NCI-H524 (cell line): ENCODE measurements at places on chromosomes 6 and 20.

- peak; percentile 75 for DNase-seq
Observed at GRCh38 chr6:68990317-68990716, 355.2 kb downstream of the ADGRB3 start.

DNA sequence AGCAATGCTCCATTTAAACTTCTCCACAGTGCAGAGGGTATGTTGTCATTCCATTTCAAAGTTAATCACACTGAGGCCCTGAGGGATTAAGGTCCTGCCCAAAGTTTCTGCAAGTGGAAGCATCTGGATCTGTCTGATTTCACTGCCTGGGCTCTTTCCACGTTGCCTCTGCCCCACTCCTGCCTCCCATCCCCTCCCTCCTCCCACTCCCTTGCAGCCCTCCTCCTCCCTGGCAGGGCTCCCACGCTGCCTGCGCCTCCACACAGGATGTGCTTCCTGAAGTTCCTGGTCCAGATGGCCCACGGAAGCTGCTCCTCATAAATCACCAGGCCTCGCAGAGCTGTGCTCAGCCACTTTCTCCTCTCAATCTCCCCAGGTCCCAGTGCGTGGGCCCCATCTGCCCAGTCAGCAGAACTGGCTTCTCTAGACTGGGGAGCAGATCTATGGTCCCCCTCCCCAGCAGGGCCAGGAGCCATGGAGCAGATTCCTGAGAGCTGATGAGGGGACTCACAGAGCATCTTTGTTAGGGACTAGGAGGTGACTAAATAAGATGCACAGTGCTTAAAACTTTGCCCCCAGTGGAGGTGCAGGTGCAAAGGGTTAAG, 65.4 kb upstream of the MAFB start:
- DNase-seq, result no peak

DNA sequence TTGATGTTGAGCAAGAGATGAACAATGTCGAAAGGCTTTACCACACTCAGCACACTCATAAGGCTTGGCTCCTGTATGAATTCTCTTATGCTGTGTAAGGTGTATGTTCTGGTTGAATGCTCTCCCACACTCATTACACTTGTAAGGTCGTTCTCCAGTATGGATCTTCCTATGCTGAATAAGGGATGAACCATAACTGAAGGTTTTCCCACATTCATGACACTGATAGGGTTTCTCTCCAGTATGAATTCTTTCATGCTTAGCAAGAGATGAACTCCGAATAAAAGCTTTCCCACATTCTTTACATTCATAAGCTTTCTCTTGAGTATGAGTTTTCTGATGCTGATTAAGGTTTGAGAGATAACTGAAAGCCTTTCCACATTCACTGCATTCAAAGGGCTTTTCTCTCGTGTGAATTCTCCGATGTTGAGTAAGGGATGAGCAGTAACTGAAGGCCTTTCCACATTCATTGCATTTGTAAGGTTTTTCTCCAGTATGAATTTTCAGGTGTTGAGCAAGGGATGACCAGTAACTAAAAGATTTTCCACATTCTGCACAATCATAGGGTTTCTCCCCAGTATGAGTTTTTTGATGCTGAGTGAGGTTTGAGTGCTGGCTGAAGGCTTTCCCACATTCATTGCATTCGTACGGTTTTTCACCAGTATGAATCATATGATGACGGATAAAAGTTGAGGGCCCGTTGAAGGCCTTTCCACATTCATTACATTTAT, 21.1 kb downstream of the ZNF184 start:
- DNase-seq, result no peak

GRCh38 chr6:4624726-4625125, 151.5 kb upstream of the CDYL start:
- DNase-seq, result no peak

DNA sequence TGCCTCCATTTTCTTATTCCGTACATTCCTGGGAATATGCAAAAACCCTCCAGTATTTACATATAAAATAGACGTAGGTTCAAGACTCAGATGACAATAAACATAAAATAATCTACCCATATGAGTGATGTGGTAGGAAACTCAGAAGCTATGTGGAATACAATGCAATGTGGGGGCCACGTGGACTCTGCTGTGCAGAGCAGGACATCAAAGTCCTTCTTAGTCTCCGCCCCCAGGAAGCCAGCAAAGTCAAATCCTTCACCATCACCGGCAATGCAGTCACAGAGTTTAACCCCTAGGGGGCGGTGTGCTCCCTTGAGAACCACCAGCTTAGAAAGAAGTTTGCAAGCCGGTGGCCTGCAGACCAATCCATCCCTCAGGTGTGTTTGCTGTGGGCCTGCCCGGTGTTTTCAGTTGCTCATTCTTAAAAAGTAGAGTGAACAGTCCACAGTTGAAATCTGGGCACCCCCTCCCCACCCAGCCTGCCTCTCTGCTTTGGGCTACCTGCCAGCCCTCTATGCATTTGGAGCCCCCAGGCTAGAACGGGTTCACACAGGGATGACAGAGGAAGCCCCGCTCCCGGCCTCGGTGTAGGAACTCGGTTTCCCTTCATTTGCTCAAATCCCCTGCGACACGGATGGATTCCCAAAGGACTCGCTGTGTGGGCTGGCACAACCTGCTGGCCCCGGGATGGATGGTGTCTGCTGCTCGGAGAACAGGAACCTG, 59.9 kb downstream of the SULF2 start:
- DNase-seq, result peak; percentile 74

DNA sequence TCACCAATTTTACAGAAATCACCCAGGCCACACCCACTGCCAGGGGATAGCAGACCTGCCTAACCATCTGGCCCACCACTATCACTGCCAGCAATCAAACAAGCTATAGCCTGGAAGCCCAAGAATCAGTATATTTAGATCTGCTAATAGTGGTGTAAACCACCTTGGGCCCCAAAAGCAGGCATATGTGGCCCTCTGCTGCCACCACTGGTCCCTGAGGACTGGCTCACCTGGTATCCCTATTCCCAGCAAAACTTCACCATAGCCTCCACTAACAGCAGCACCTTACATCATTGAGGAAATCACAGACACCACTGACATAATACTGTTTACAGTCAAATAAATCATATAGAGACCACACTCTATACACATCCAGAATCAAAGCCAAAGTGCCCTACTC, 880.4 kb upstream of the MAN1A1 start:
- no peak for DNase-seq

GRCh38 chr20:40010483-40010882, 678.6 kb downstream of the MAFB start:
- no peak for DNase-seq

- no peak for DNase-seq
Observed at GRCh38 chr6:152941746-152942145, 41.1 kb downstream of the FBXO5 start.

GRCh38 chr6:80338201-80338836, 231.8 kb downstream of the BCKDHB start:
- peak; percentile 67 for DNase-seq

- DNase-seq, result peak; percentile 28
Observed at GRCh38 chr6:71310261-71310660, 21.6 kb downstream of the OGFRL1 start.

GRCh38 chr6:47187893-47188587, 121.7 kb downstream of the TNFRSF21 start:
- no peak for DNase-seq

- DNase-seq, result no peak
Observed at GRCh38 chr20:23649830-23650417, 12.2 kb upstream of the CST3 start.

GRCh38 chr20:58788896-58789544, 61.7 kb downstream of the GNAS-AS1 start:
- no peak for DNase-seq

DNA sequence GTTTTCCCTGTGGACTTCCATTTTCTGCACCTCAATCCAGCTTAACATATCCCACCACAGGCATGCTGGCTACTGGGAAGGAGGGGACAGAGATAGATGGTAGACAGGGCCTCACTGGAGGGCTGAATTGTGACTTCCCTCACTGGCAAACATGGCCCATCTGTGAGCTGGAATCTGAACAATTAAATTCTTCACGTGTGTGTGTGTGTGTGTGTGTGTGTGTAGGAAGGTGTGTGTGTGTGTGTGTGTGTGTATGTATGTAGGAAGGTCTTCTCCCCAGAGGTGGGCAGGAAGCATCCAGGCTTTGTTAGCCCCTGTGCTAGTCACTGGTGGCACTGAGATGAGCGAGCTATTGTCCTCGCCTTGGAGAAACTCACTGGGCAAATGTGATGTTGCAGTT, 5.4 kb upstream of the TOX2 start:
- no peak for DNase-seq

DNA sequence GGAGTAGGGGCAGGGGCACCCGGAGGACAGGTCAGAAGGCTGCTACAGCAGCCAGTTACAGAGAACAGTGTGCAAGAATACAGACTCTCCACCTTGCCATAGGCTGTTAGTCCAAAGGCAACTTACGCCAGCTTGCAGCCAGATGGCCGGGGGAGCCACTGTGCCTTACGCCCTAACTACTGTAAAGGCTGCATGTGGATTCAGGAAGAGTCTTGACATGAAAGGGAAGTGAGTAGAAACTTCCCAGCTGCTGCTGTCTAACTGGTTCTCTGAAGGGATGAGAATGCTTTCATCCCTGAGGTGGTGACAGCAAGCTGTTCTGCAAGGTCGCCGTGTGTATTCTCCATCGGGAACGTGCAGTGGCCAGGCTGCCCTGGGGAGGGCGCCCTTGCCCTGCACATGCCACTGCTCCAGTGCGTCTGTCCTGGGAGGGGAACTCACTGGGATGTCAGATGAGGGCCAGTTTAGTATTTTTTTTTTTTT, 46.1 kb downstream of the LYRM4 start:
- peak; percentile 33 for DNase-seq

DNA sequence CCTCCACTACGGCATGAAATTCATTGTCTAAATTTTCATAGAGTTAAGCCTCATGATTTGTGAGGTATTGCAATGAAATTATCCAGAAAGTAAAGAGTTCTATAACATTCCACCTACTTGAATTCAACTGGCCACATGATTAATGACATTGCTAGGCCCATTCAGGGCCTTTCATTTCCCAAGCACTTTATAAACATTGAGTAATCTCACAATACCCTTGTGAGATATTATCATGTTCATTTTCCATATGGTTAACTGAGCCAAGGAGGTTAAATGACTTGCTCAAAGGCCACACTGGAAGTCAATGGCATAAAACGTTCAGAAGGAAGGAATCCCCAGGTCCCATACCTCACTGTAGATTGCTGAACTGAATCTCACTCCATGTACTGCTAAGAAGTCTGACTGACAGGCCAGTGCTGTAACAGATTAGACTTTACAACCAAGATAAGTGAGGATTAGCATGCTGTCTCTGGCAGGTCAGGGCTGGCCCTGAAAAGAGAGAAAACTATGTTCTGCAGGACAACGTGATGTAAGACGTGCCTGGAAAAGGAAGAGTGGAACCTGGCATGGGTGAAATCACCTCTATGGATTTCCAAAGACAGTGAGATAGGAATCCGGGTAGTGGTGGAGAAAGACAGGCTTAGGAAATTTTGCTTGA, 75.9 kb upstream of the SPACA1 start:
- peak; percentile 21 for DNase-seq
